ENCODE measurements at places on chromosomes 6 and 20. TPM values are rescaled to one million over a fixed set of nuclear protein-coding genes. Genes with fewer than 3 reads are reported as not detected.

DNA sequence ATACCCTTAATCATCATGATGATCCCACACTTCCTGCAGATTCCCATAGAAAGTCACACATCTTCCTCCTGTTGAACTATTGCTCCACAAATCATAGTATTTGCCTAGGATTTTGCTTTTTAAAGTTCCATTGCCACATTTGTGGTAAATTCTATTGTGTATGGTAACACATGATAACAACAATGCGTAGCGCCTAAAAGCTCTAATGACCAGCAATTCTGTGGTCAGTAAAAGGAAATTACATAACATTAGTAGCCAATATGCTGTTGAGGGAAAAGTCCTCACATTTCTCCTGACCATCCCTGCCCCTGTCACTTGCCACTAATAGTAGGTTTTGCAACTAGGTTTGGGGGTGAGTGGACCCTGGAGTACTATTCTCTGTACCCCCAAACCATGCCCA is 31.8 kb upstream of the PDE7B start:
- no peak for DNase-seq

DNA sequence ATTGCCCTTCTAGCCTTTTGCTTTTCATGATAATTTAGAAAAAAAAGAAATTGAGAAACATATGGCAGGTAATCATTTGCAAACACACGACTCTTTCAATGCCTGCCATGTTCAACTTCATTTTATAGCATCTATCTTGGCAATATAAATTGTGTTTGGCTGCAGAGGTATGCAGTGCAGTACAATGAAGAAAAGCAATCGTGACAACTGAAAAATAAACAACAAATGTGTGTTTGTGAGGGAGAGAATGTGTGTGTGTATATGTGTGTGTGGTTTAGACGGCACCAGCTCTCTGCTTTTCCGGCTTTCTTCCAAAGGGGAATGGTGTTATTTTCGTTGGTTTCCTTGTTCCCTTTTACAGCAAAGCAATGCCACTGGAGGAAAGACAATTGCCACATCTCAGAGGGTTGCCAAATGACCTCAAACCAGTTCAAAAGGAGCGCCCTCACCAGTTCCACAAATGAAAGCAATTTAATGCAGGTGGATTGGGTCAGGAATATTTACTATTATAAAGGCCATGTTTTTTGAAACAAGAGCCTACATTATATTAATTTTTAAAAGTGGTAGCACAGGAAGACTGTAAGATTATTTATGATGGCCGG is 587.2 kb downstream of the PRKN start:
- DNase-seq, result no peak

- DNase-seq, result no peak
Observed at GRCh38 chr20:7654231-7654630, 286.0 kb downstream of the HAO1 start.

DNA sequence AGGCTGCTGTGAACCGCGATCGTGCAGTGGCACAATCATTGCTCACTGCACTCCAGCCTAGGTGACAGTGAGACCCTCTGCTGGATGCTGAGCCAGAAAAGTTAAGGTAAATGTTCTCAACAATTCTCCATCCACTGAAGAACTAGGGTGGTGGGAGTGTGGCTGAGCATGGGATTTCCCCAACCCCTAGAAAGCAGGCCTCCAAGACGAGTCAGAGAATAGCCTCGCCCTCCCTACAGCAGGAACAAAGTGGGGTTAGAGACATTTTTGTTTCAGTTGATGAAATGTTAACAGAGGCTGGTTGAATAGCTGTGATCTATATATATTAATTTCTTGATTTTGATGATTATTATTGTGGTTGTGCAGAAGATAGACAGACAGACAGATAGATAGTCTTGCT is 6.1 kb upstream of the ALDH8A1 start:
- DNase-seq, result no peak

- DNase-seq, result no peak
Observed at GRCh38 chr20:58911309-58911708, 58.8 kb downstream of the GNAS start.

DNA sequence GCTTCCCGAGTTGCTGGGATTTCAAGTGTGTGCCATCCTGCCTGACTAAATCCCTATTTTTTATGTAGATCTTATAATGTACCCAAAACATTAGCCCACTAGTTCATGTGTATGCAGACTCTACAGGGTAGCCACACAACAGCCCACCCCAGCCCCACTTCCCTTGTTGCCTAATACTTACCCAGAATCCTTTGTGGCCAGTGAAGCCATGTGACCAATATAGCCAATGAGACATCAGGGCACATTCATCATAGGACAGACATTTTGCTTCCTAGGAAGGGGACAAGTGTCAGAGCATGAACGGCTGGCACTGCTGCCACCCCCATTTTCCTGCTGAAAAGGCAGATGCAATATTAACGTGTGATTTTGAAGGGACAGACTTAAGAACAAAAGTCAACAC is 36.0 kb upstream of the TCP11 start:
- no peak for DNase-seq

- no peak for DNase-seq
Observed at GRCh38 chr6:44261581-44261980, 3.8 kb downstream of the NFKBIE start.

DNA sequence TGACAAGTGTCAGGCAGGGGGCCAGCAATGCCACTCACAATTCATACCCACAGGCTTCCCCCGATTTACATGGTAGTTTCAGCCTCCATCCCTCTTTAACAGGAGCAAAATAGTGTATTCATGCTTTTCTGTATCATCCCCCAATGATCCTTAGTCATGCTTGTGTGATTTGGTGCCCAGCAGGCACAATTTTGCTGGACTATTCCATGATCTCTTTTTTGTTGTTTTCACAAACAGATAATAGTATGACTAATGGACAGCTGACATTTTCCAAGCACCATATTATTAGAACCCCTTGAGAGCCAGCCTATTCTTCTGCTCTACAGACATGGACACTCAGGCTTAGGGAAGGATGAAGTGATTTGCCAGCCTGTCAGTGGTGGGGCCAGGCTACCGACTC is 128.2 kb upstream of the RIPOR2 start:
- DNase-seq, result no peak

RBM12 gene
- 49.3 TPM for polyA plus RNA-seq

GATA5 gene
- 0.08 TPM for polyA plus RNA-seq

RAMACL gene
- polyA plus RNA-seq, result 0.46 TPM

FOXF2 gene
- polyA plus RNA-seq, result 0.90 TPM
